Naive thymus-derived CD8-positive, alpha-beta T cell (primary cell): ENCODE measurements at places on chromosomes 7 and 10. TPM values are rescaled to one million over a fixed set of nuclear protein-coding genes. Genes with fewer than 3 reads are reported as not detected.

OPN1SW gene
- not detected for total RNA-seq

CLIP2 gene
- total RNA-seq = 4.9 TPM

DNA sequence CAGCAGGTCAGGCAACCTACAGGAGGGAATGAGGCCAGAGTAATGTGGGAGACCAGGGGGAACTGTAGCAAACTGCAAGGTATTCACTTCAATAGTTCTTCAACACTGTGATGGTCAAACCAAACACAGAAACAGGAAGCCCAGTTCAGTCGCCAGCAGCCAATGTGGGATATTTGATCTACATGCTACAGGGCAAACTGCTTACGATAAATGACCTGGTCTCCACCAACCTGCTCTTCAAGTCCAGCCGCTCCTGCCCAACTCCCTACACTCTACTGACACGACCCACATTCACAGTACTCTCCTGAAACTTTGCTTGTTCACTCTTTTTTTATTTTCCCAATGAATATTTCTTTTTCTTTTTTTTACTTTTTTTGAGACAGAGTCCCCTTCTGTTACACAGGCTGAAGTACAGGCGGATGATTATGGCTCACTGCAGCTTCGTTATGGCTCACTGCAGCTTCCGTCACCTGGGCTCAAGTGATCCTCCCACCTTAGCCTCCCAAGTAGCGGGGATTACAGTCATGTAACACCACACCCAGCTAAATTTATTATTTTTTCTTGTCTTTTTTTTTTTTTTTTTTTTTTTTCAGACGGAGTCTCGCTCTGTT is 42.1 kb downstream of the MDH2 start:
- DNase-seq = no peak

- DNase-seq = no peak
Observed at GRCh38 chr10:69643779-69644657, 14.0 kb downstream of the FAM241B start.

DNA sequence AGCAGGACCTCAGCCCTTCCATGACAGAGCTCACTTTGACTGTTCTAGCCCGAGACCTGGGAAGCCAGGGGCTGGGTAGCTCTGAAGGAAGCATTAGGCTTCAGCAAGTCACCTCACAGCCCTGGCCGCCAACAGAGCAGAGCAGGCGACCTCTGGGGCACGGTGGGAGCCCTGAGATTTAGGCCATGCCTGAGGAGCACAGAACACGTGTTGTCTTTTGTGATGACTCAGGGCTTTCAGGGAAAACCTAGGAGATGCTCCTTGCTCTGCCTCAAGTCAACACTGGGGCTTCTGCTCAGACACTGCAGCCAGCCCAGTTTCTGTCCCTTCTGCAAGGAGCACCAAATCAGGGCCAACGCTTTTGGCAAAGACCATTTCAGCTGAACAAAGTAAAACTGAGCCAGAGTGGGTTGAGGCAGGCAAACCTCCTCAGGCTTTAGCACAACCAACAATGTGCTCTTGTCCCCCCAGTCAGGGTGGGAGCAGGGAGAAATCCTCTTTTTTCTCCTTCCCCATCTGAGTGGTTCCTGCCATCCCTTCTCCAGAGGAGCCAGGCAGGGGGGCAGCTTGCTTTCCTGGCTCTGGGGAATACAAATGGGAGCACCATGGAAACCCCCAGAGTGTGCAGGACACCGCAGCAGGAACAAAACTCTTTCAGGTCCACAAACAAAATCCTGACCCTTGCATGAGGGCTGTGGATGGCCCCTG is 14.4 kb downstream of the CAMK2G start:
- DNase-seq = no peak

DNA sequence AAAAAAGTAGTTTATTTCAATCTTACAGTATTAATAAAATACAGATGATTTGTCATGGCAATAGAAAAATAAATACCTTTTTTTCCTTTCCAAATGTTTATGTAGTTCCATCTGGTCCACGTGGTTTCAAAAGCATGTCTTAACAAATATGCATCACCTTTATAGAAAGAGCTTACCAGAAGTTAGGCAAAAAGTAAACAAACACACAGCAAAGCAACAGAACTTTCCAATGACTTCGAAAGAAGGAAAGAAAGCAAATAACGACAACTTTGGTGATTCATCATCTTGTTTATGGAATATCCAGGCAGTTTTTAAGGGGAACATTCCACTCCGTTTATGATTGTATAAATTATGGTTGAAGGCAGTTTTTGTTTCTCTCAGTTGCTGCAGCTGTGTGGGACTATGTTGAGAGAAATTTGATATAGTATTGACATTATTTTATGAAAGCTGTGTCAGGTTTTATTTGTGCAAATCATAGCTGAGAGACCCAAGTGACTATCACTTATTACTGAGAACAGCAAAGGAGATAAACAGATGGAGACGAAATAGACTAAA is 203.1 kb downstream of the CDC14C start:
- DNase-seq = no peak

DNA sequence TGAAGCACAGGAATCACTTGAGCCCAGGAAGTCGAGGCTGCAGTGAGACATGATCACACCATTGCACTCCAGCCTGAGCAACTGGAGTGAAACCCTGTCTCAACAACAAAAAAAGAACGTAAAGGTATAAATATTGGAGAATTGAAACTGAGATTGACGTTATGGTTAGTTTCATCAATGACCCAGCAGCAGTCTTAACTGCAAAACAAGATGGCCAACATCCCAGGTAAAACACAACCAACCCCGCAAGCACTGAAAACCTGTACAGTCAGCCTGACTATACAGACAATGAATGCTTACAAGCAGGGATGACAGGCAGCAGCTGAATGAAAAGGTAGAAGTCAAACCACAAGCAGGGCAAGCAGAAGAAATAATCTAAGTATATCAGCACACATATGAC is 34.7 kb downstream of the WAPL start:
- no peak for DNase-seq

- DNase-seq = no peak
Observed at GRCh38 chr7:1638215-1638661, 31.8 kb upstream of the ELFN1 start.
